Stimulated activated CD4-positive, alpha-beta T cell treated with anti-CD3 and anti-CD28 coated beads, TNF-alpha, amount 100 ng/mL, for 4 hours (primary cell): ENCODE measurements at places on chromosomes 3 and 15.

DNA sequence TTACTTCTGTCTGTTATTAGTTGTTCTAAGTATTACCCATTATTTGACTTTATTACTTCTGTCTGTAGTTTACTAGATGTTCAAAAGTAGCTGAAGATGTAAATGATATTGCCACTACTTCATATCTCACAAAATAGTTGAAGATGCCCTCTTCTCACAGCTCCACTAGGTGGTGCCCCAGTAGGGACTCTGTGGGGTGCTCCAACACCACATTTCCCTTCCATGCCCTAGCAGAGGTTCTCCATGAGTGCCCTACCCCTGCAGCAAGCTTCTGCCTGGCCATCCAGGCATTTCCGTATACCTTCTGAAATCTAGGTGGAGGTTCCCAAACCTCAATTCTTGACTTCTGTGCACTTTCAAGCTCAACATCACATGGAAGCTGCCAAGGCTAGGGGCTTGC lies 80.8 kb downstream of the KCNH8 start:
- DNase-seq: no peak

DNA sequence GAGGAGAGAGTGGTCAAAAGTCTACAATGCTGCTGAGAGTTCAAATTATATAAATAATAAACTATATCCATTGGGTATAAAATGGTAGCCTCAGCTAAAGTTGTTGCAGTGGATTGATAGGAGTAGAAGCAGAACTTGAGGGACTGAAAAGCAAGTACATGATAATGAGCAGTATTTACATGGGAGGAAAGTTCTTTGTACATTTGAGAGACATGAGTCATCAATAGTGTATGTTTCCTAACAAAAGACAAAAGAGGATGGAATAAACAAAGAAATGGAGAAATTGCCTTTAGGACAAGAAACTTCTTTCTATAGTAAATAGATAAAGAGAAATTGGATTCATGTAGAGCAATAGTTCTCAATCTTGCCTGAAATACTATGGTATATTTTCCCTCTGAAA lies 110.0 kb upstream of the PLSCR5 start:
- DNase-seq: no peak

DNA sequence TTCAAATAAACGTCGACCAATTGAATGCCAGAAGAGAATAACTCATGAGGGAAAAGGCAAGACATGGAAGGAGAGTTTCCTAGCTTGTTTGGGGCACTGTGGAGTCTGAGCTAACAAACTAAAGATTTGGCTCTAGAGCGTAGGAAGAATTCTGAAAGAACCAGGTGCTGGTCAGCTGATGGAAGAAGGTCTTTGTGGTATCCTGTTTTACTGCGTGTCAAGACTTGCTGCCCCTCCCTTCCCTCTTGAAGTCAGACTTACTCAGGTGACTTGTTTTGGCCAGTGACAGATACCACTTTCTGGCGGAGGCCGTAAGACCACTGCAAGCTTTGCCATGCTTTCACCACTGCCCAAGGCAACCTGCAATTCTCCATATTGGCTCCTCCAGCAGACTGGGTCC lies 673 bp upstream of the HCLS1 start:
- no peak for DNase-seq

- DNase-seq: no peak
These were observed 146.5 kb upstream of the SLC6A11 start for GRCh38 chr3:10669490-10670048.

DNA sequence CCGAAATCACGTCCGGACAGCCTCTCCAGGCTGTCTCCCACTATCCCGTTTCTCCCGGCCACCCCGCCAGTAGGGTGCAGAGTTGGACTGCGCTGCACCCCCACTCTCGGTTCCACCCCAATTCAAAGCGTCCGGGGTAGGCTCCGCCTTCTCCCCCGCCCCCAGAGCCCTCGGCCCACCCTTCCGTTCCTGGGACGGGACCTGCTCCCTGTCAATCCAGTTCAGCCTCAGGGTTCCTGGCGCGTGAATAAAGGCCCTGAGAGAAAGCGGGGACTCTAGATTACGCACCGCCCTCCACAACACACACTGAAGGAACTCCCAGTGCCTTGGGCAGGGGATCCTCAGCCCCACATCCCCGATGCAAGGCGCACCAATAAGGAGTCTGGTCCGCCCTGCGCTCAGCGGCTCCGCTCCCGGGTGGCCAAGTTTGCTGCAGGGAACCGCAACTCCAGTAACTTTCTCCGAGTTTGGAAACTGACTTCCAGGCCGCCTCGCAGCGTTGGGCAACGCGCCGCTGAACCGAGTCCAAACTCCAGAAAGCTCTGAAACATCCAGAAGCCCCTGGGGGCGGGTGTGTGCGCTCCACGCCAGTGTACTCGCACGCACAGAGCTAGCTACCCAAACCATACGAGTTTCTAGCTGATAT lies 1.9 kb downstream of the ADAMTS9 start:
- DNase-seq: no peak
